ENCODE measurements at places on chromosomes 3 and 15.

DNA sequence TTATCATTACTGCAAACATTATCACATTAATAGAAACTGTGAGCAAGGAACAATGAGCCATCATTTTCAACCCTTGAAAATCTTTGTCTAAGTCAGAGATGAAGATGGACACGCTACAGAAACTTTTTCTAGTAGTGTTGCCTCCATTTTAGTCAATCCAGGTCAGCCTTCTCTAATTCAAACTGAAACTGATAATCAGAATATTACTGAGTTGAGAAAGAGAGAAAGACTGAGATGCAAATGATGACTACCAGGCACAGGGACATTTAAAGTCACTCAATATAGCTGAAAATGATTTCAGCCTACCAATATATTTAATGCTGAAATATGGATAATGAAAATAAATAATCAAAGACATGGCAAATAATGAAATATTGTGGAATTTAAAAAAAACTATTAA is 261.4 kb downstream of the GBE1 start:
- no peak for DNase-seq

DNA sequence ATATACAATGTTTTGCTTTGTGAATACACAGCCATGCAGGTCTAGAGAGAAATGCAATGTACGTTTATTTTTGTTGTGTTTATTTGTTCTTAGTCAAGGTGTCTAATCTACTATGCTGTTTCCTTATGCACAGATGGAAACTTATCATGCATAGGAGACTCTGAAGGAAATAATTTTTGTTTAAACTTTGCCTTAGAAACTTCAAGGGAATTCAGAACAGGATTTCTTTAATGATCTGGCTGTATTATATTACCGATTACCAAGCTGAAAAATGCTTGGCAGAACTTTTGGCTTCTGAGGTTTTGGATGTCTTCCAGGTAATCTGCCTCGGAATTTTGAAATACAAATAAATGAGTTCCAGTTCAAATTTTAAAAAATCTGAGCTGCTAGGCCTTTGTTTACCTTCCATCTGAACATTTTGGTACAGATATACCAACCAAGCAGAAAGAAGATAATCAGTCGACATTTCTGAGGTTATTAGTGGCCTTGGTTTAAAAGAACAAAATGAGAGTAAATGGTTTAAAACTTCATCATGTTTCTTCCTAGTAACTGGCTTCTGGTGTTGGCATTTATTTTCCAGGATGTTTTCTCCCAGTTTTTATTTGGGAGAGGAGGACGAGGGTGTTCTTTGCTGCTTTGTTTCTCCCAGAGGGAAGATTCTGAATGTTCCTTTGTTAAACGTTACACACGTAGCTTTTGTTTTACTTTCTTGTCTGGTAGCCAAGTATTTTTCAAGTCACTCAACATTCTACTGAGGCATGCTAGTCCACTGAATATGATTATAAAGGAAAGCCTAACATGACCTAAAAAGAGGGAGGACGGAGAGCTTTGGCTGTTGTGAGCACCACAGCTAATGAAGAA is 421.8 kb upstream of the TBL1XR1 start:
- peak; percentile 70 for DNase-seq

DNA sequence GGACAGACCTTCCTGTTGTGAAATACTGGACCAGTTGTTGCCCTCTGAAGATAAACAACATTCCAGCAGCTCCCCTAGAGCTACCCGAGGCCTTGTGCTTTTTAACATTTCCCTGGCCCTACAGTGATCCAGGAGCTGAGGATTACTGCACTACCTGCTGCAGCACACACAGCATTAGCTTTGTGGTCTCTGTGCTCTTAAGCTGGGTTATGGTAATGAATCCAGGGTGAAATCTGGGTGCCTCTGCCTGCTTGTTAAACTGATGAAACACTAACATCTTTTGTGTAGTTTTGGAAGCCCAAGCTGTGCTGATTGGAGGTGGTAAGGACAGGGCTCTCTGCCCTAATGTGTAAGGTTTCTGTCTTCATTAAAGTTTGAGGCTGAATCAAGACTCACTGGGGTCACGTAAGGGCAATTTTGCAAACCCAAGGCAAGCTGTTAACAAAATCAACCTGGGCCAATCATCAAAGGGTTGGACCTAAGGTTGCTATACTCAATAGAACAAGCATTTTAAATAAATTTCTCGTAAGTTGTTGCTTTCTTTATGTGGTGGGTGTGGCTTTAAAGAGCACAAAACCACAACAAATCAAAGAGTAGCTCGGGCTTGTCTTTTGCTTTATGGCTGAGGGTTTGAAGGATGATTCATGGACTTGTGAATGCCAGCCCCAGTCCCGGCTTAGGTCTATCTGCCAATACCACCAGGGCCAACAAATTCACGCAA is 183.9 kb downstream of the TPRG1 start:
- peak; percentile 50 for DNase-seq

- peak; percentile 20 for DNase-seq
Observed at GRCh38 chr3:177195242-177195991, 1.9 kb downstream of the TBL1XR1 start.

DNA sequence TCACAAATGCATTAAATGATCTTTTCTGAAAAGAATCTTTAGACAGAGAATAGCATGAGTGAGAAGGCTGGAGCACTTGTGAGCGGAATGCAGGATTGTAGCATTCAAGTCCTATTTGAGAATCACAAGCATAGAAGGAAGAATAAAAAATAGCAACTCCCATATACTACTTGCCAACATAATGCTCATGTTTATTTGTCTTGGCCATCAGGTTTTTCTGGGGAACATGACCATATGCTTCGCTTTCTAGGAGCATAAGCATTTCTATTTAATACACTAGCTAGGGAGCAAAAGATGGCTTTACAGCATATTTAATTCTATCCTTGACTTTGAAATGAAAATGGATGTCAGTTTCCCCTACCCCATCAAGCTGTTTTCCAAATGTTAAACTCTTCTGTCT is 170.3 kb upstream of the MITF start:
- peak; percentile 28 for DNase-seq

DNA sequence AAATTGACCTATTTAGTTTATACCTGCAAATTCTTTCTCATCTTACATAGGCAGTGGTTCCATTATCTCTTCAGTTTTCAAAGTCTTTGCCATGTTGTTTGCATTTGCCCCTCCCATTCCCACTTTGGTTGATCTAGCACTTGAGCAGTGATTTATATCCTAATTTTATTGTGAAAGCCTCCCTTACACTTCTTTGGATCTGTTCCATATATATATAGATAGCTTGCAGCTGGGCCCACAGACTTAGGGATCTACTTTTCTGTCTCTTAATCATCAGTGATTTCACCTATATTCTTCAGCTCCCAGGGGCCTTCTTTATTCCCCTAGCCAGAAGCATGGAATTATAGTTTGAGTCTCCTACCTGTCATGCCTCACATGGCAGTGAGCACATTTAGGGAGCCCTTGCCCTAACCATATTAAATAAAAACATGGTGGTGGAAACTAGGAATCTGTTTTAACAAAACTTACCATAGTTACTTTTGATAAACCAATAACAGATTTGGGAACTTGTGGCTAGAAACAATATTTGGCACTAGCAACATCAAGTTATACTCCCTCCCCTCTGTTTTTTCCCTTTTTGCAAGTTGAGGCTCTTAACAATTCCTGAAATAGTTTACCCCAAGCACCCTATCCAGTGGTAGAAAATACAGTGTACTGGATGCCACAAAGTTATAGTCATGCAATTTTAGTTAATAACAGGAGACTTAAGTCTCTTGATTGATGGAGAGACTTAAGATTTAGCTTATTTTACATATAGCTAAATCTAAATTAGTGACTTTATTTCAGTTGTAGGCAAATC is 41.7 kb downstream of the ARIH1 start:
- peak; percentile 65 for DNase-seq

- no peak for DNase-seq
Observed at GRCh38 chr3:154829929-154830328, 250.2 kb upstream of the MME start.

DNA sequence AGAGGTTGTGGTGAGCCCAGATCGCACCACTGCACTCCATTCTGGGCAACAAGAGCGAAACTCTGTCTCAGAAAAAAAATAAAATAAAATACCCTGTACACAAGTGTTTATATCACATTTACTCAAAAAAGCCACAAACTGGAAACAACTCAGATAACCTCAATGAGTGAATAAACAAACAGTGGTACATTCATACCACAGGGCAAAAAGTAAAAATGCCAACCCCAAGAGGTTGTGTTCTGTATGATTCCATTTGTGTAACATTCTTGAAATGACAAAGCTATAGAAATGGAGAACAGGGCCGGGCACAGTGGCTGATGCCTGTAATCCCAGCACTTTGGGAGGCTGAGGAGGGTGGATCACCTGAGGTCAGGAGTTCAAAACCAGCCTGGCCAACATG is 12.9 kb downstream of the EDC3 start:
- no peak for DNase-seq

DNA sequence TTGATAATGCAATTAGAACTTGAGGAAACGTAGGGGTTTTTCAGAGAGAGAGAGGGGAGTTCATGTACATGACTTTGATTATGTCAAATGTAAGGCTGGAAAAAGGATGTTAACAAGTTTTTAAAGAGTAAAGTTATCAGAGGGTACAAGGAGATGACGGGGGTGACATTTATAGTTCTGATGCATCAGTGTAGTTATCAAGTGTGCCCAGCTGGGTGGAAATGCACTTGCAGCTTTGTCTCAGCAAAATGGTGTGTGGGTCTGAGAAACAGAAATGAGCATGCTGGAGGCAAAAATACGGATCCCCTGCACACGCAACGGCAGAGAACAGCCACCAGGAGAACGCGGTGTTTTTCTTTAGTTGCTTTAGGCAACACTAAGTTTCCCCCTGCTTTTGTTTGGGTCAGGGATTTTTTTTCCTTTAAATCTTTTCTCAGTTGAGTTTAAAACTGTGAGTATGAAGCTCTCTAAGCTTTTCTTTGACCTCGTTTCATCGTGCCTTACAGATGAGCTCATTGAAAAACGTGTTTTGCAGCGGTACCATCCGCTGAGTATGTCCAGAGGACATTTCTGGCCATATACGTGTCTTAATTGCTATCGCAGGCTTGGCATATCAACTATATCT is 205.4 kb downstream of the PDZRN3 start:
- peak; percentile 91 for DNase-seq

DNA sequence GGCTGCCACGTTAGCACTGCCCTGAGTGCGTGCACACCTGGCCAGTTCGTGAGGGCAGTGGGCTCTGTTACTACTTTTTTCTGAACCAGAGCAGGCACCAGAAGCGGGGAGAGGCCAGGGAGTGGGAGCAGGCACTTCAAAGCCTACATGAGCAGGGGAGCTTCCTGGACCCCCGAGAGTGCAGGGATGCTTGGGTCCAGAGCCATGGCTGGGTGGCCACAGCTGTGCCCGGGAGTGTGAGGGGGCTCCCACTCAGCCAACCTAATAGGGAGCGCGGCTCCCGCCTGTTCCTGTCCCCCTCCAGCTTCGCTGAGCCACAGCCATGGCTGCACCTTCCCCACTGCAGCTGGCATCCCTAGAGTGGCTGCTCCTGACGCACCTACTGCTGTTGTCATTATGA is 1423.3 kb downstream of the SI start:
- DNase-seq: no peak

GRCh38 chr15:57646087-57646486 is 54.4 kb downstream of the MYZAP start:
- DNase-seq: no peak

- no peak for DNase-seq
Observed at GRCh38 chr3:118949113-118949760, 85.4 kb downstream of the IGSF11 start.

- DNase-seq: no peak
Observed at GRCh38 chr3:51954105-51954504, 1.1 kb upstream of the GPR62 start.

DNA sequence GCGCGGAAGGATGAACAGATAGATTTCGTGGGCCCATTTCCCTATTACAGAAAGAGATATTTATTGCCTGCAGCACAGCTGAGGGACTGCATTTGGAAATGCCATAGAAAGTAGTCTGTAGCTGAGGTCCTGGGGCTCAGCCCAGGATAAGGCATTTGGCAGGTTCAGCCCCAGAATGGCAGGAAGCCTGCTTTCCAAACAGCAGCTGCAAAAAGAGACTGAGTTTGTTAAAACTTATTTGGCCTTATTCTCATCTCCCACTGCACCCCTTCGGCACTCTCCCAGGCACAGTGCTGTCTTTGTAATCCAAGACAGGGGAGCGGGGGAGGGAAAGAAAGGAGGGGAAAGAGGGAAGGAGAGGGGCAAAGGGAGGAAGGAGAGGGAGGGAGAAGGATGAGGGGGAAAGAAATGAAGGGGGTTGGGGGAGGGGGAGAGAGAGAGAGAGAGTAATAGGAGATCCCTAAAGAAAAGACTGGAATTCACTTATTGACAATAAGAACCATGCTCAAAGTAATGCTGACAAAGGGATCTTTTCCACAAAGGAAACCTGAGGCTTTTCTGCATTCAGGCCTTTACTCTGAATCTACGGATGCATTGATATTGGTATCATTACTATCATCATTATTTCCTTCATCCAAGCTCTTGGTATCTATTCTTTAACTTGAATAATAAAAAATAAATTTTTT is 94.0 kb upstream of the LRRN1 start:
- no peak for DNase-seq

- no peak for DNase-seq
Observed at GRCh38 chr15:52405856-52406255, 110.3 kb upstream of the MYO5C start.

- DNase-seq: peak; percentile 13
Observed at GRCh38 chr3:24154013-24154695, 209.1 kb downstream of the NR1D2 start.

DNA sequence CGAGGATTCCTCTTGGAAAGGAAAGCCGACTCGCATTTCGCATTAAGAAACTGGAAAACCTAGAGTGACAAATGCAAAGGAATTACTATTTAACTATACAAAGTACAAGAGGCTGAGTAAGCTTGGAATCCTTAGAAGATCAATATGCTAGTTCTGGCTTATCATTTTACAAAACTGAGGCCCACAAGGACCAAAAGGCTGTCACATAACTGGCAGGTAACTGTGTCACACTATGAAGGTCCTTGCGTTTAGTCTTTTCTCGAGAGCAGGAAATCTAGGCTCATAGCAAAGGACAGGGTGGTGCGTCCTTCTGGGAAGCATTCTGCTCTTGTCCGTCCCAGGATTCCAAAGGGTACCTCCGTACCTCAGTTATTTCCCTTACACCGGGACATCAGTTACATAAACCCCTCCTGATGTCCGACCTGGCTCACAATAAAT is 629 bp downstream of the RPL24 start:
- DNase-seq: no peak

DNA sequence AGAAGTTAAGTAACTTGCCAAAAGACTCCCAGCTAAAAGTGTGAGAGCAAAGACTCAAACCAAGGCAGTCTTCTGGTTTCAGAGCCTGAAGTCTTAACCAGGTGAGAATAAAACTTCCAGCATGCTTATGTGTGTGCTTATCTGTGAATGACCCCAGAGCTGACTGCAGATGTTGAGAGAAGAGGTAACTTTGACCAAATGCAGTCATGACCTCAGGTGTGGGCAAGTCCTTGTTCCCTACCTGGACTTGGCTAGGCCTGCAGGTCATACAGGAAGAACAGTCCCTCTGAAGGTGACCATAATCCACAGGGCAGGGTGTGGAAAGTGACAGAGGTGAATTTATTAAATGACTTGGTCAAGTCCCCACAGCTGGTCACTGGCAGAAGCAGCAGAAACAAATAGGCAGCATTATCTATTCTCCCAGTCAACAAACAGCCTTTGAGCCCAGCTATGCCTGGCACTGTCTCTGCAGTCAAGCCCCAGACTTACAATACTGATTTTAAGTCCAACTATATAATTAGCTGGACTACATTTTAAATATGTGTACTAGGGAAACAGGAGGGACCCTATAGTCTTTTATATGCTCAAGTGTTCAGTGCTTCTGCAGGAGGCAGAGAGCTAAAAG is 3.0 kb upstream of the CPEB1 start:
- DNase-seq: no peak
